ENCODE measurements at places on chromosomes 7 and 10.

GRCh38 chr10:24952707-24953645 lies 570 bp upstream of the PRTFDC1 start:
- peak; percentile 44 for DNase-seq

GRCh38 chr7:79494046-79494445 lies 40.6 kb upstream of the MAGI2 start:
- no peak for DNase-seq

DNA sequence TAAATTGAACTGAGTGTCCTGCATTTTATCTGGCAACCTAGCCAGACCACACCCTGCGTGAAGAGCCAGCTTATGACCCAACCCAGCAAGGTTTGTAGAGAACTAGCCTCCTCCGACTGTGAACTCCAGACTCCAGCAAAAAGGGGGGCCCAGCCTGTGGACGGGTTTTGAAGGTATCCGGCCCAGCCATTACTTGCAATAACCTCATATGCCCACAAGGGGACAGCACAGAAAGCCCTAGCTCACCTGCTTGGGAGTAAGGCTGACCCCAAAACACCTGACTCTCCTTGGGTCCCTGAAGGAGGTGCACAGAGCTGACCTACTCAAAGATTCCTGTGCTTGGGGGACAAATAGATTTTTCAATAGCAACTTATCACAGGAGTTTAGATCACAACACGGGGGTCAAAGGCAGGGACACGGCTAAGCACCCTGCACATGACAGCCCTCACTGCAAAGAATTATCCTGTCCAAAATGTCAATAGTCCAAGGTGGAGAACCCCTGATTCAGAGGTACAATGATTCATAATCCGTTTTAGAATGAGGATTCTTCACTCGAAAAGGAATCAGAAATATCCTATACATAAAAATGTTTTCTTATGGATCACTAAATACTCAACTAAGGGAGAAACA lies 4.6 kb downstream of the TRPV6 start:
- no peak for DNase-seq

GRCh38 chr10:121928528-121928884 lies 675 bp upstream of the ATE1 start:
- DNase-seq: peak; percentile 14

DNA sequence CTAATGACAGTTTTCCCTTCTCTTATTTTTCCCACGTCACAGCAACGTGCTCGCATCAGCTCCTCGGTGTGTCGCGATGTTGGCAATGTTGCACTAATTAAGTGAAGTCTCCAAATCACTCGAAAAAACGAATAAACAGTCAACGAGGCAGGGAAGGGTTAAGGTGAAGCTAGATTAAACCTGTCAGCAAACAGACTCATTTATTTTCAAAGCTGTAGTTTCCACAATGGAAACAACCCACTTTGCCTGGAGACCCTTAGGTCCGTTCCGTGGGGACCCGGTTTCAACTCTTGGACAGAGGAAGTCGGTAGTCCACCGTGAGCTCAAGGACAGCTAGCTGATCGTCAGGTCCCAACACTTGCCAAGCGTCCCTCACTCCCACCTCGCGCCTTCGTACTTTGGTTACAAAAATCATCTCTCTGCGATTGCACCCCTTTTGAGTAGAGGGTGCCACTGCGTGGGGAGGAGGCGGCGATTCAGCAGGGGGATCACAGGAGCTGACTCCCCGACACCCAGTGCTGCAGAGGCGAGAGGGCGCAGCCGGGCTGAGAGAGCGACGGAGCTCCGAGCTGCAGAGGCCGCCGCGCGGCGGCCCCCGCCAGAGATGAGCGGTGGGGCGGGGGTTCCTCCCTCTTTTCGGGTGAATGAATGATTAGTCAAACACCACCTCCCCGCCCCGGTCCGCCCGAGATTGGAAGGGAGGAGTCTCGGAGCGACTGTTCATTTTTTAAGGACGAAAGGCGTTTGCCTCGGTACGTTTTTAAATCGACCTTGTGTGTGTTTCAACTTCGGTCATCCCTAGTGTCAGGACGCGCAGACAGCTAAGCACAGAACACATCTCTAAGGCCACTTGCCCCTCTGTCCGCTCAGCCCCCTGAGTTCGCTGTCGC lies 1.3 kb upstream of the BMPER start:
- DNase-seq: no peak

GRCh38 chr10:17219024-17219423 lies 9.0 kb upstream of the VIM start:
- no peak for DNase-seq

- DNase-seq: no peak
Measured at GRCh38 chr7:47380325-47381133, 201.4 kb downstream of the TNS3 start.

DNA sequence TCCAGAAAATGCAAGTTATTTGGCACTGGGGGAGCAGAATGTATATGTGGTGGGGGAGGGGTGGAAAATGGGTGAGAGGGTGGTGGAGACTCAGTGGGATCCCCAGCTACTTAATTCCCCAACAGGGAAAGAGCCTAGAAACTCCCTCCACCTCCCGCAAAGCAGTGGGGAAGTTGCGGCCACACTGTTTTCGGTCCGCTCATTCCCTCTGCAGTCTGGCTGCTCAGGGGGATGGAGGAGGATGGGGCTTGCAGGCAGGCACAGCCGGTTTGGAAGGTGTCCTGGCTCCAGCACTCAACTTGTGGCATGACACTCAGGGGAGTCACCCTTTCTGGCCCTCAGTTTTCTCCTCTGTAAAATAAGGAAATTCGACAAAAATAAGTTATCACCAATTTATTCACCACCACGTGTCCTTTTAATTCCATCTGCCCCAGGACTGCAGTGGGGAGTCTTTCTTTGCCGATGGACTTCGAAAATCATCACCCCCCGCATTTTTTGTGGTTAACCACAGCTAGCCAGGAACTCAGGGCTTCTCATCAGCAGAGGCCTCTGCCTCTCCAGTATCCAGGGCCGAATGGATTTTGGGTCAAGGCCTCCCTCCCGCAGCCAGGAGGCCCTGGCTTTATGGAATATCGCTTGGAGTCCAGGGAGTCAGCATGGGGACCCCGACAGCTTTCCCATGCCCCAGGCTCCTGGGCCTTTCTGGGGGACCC lies 1.6 kb upstream of the HTRA1 start:
- DNase-seq: no peak

- DNase-seq: no peak
Measured at GRCh38 chr7:45180084-45180986, 22.7 kb downstream of the RAMP3 start.

DNA sequence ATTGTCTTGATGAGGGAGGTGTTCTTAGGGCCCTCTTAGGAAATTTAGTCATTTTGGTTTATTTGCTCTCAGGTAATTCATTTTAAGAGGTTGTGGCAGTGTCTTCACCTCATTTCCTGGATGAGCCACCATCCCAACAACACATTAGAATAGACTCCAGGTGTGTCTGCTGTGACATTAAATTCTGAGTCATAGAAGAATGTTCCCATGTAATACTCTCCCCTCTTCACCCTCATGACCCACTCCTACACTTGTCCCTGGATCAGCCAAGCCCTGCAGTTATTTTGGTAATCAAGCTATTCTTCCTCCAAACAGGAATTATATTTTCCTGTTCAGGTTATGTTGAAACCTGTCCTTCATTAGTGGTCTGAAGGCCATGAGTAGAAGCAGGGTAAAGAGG lies 944.1 kb downstream of the SORCS3 start:
- no peak for DNase-seq

DNA sequence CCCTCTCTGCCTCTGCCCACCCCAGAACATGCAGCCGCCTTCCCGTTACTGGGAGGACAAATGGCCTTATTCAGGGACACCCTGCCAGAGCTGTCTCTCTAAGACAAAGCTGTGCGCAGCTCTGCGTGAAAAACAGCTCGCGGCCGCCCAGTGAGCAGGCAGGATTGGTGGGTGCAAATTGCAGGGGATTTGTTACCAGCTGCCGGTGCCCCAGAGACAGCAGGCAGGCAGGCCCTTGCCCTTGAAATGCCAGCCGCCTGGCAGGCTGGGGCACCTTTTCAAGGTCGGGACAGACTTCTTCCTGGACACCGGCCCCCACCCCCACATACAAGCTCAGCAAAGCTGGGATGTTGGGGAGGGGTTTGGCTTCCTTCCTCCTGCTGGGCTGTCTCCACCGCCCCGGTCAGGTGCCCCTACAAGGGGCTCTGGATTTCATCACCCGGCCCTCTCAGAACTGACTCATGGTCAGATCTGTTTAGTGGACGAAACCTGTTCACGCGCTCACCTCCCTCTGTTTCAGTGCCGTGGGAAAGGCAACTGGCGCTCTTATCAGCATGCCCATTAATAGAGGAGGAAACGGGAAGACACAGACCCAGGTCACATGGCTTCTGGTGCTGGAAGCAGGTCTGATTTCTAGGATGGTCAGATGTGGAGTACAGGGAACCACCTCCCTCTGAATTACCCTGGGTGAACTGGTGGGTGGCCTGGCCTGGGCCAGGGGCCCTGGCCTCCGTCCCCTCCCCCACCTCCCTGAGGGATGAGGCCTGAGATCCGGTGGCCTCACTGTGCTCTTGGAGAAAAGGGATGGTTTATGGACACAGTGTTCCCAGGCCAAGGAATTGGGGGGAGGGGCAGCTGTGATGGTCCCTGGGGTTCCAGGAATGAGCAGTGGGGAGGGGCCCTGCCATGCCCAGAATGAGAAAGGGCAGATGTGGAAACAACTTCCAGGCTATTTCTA lies 123.9 kb upstream of the PPIF start:
- DNase-seq: no peak

GRCh38 chr7:96449094-96449493 lies 127.2 kb upstream of the SLC25A13 start:
- no peak for DNase-seq

- DNase-seq: no peak
Measured at GRCh38 chr7:120645966-120646365, 212.0 kb downstream of the TSPAN12 start.

GRCh38 chr7:125127304-125127703 lies 197.7 kb upstream of the POT1 start:
- DNase-seq: no peak

- DNase-seq: no peak
Measured at GRCh38 chr7:111049971-111050680, 40.8 kb upstream of the LRRN3 start.

DNA sequence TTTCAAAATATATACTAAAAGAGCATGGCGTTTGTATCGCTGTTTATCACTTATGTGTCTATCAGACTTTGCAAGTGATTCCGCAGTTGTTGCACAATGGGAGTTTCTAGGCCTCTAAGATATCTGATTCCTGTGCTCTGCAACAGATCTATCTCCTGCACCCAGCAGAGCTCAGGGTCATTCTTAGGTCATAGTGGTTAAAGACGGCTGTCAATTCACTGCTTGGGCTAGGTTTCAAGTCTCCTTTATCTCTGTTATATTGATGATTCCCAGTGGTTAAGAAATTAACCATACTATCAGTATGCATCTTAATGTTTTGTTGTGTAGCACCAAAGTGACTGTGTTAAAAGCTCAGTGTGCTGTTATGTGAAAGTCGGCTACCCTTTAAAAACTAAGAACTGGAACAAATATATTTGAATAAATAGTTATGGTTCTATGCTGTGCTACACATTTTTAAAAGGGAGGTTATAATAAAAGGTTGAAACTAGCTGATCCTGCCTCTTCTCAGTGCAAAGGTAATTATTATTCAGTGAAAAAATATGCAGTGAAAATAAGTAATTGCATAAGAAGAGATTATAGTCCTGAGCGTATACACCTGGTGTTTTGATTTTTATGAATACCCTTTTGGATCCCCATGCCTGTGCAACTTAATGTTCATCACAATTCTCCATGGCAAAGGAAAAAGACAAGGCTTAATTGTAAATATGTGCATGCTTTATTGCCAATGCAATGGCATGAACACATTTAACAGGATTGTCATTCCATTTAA lies 24.0 kb downstream of the HOXA1 start:
- DNase-seq: no peak

- no peak for DNase-seq
Measured at GRCh38 chr7:112433289-112433688, 17.0 kb upstream of the IFRD1 start.

DNA sequence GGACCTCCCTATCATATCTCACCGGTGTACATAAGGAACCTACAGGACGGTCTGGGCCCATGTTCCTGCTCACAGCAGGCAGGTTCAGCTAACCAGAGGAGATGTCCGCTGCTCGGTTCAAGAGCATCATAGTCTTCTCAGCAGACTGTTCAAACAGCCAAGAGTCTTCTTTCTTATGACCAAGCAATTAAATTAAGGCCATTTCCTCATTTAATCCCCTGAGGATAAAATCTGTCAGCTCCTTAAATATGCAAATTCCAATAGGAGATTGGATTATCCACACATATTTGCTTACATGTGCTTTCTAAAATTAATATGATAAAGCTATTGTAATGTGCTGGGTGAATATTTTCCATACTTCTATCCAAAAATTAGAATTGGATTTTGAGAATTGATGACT lies 59.7 kb downstream of the LMBR1 start:
- DNase-seq: no peak

GRCh38 chr10:102677331-102678067 lies 33.2 kb downstream of the TRIM8 start:
- DNase-seq: no peak

GRCh38 chr10:96685306-96685705 lies 35.0 kb downstream of the PIK3AP1 start:
- DNase-seq: no peak

- no peak for DNase-seq
Measured at GRCh38 chr10:8776926-8777622, 722.6 kb downstream of the GATA3 start.

DNA sequence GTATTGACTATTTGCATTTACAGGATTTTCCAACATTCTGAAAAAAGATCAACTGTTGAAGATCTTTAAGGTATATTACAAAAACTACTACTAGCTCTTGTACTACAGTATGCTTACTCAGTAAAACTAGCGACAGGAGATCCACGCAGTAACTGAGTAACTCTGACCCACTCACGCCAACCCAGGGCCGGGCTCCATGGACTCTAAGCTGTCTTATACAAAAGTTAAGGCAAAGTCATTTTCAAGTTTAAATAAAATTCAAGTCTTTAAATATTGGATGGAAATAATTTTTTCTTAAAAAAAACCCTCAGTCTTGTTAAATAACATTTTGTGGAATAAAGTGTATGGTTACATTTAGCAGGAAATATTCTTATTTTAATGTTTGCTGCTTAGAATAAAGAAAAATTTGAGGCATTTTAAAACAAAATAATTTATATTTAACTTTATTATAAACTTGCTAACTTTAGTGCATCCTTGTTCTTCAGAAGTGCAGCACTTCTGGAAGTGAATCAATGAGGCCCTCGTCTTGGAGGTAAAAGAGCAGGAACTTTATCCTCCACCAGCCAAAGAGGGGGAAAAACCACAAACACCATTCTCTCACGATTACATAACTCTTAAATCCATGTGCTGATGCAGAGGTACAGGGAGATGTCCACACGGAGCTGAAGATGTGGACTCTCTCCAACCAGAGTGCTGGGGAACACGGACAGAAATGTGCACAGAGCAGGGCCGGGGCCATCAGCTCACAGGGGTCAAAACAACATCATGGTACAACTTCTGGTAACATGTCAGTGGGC lies 119.9 kb downstream of the LARP4B start:
- DNase-seq: no peak

- no peak for DNase-seq
Measured at GRCh38 chr7:78493401-78493800, 694.8 kb downstream of the PHTF2 start.

DNA sequence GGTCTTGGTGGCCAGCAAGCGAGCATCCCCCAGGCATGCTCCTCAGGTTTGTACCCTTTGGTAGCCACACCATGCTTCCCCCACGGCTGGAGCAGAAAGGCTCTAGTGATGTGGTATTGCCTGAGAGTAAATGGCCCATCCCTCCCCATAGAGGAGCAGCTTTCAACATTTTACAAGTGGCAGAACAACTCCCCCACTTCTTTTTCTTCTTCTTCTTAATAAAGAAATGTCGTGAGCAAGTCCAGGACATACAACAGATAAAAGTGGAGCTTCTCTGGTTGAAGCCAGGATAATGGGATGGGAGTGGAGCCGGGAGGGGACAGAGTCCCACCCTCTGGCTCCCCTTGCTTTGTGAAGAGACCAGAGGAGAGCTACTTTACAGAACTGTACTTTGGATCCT lies 131.5 kb downstream of the ANLN start:
- DNase-seq: no peak

Measured in GM12892 (cell line).